Effector CD4-positive, alpha-beta T cell (primary cell): ENCODE measurements at places on chromosomes 1 and 21.

GRCh38 chr1:38141483-38141882 lies 94.9 kb upstream of the POU3F1 start:
- no peak for DNase-seq

GRCh38 chr1:31837451-31838158 lies 21.8 kb upstream of the SPOCD1 start:
- no peak for DNase-seq

- no peak for DNase-seq
Measured at GRCh38 chr21:44677881-44678280, 4.1 kb downstream of the KRTAP12-1 start.

GRCh38 chr1:172270605-172271004 lies 149.9 kb upstream of the C1orf105 start:
- DNase-seq, result no peak

DNA sequence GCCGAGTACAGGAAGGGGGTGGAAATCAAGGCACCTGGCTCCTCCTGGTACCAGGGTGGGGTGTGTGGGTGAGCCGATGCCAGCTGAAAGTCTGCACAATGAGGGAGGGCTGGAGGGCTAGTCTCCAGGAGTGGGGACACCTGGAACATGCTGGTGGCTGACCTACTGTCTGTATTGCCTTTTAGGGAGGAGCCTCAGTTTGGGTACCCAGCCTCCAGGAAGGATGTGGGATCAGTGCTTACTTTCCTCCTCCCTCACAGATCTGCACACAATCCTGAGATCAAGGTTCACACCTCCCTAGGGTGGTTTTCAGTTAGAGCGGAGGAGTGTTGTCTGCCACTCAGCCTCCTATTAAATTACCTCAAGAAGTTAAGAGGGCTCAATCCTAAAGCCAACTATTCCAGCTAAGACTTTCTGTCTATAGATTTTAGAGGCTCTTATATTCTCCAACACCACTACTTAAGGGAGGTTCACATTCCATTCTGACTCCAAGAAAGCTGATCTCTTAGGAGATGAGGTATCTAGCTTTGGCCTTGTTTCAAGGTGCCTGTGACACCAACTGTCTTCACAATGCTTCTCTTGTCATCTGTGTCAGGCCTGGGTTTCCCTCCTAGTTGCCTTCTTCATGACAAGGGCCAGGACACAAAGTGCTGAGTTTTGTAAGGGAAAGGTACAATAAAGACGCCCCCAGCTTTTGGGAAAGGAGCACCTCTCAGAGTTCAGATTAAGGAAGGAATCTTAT lies 15.7 kb downstream of the SSR2 start:
- no peak for DNase-seq

DNA sequence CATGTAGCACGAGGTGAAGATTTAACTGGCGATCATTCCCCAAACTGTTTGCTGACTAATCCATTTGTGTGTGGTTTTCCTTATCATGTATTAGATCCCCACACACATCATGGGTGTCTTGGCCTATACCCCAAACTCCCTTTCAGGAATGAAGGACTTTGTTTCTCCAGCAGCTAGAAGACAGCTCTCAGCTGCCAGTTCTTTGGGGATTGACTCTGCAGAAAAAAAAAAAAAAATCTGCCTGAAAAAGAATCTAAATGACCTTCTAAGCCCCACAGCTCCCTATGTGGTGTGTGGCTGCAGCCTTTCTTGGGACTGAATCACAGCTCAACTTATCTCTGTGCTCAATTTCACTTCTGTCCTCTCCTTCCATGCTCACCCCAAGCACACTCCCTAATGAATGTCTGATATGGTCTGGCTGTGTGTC lies 256.3 kb upstream of the DUSP10 start:
- DNase-seq, result no peak

DNA sequence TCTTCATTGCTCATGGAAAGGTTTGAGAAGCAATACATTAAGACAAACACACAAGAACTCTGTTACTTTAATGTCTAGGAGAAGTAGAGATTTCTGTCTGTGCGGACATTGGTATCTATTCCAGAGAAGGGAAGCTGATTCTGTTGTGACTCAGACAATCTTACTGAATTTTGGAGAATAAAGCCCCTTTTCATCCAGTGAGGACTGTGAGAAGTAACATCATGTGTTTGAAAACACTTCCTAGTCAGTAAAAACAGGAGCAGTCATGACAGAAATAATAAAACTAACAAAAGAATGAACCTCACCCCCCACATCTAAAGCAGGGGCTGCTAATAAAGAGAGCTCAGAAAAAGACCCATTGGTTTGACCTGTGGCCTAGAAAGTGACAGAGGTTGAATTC lies 46.6 kb downstream of the NEK7 start:
- no peak for DNase-seq

DNA sequence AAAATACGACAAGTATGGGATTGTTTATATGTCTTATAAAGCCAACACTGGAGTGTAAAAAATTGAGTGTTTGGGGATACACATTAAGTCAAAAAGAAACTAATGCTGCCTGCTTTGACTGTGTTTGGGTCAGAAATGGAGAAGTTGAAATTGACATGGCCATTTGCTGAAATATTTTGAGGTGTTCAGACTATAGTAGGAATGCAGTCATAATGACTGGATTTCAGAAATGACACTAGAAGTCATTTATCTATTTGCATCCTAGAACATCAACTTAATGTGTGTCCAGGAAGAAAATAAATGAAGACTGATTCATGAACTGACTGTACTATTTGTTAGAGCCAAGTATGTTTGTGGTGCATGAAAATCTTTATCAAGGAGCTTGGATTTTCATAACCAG lies 28.4 kb downstream of the RASAL2 start:
- no peak for DNase-seq

DNA sequence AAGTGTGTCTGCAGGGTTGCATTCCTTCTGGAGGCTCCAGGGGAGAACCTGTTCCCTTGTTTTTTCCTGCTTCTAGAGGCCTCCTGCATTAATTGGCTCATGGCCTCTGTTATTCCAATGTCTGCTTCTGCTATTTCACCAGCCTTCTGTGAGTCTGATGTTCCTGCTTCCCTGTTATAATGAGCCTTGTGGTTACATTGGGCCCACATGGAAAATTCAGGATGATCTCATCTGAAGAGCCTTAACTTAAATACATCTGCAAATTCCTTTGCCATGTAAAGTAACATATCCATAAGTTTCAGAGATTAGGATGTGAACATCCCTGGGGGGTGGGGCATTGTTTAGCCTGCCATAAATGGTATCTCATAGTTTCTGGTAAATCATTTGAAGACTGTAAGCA lies 181.1 kb downstream of the RWDD3 start:
- DNase-seq, result no peak

DNA sequence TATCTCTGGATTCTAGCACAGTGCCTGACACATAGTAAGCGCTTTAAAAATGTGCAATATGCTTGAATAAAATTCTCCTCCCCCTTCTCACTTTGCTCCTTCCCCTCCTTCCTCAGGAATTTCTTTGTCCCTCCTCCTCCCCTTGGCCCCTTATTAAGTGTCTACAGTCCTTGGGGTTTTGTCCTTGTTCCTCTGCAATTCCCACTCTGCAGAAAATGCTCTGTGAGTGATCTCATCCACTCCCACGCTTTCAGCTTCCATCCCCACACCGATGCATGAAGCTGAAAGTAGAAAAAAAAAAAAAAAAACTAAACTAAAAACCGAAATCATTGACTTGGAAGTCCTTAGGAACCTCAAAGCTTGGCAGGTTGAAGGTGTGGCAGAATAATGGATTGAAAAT lies 273.6 kb downstream of the RRAGC start:
- DNase-seq, result no peak

- no peak for DNase-seq
Measured at GRCh38 chr1:25731148-25731547, 68.8 kb upstream of the SELENON start.

GRCh38 chr1:36464605-36465393 lies 615 bp upstream of the MRPS15 start:
- no peak for DNase-seq

DNA sequence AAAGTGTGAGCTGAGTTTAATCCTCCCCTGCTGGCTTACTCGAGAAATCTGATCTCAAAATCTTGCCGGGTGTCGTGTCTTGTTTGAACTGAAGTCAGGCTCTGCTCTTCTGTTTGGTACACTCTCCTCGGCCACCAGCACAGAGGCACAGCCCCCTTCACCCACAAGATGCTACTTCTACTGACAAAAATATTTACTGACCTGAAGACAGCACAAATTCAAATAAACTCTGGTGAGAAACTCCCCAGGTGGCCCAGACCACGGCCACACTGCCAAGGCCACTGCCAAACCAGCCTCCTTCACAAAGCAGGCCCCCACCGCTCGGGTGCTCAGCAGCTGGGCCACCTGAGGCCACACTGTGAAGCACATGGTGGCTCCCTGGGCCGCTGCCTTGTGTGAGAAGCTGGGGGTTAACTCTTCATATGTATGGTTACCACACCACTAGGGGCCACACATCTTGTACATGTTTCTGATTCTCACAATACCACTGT lies 80.6 kb downstream of the TGFBR3 start:
- no peak for DNase-seq

DNA sequence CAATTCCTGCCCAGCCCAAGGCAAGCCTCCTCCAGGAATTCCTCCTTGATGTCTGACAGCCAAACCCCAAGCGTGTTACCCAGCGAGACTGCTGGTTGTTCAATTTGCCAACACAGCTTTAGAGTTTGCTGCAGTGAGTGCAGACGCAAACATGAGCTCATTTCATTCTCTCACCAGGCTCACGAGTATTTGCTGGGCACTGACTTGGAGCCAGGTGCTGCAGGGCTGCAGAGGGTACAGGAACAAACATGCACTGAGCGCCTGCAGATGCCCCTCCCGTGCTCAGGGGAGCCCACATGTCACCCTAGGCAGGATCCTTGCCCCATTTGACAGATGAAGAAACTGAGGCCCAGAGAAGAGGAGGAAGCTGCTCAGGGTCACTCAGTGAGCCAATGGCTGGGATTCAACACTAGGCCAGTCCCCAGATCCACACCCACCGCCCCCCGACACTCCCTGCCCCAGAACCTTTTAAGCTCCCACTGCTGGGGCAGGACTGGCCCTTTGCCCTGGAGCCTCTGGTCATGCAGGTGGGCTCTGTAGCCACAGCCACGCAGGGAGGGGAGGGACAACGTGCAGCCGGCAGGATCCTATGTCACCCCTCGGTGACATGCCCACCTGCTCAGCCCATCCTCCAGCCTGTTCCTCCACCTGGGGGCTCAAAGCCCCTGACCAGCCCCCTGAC lies 363.7 kb downstream of the MATN1 start:
- DNase-seq, result no peak

DNA sequence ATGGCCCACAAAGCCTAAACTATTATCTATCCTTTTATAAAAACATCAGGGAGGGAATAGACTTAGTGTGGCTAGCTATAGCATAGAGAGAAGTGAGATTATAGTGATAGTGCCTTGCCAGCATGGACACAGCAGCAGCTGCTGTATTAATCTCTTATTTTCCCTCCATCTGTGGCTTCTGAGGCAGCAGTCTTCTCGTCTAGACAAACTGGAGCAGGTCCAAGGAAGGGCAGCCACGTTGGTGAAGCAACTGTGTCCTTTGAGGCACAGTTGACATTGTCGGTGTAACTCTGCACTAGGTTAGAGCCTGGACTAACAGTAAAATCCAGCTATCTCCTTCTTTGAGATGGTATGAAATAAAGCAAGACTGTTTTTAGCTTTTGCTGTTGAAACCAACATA lies 131.3 kb downstream of the CACHD1 start:
- DNase-seq, result no peak

DNA sequence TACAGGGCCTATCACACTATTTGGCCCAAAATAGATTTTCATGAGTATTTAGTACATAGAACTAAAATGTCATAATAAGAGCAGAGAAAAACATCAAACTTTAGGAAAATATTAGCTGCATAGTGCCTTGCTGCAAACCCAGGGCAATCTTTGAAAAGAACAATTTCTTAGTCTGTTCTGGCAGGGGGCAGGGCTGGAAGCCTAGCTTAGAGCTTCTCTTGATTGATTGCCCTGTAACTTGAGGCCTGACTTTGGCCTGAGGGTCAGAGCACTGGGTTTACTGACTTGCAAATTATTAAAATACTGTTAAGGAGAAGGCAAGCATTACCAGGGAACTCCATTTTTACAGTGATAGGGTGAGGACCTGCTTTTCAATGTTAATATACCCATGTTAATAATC lies 115.8 kb upstream of the SPAG17 start:
- DNase-seq, result no peak

DNA sequence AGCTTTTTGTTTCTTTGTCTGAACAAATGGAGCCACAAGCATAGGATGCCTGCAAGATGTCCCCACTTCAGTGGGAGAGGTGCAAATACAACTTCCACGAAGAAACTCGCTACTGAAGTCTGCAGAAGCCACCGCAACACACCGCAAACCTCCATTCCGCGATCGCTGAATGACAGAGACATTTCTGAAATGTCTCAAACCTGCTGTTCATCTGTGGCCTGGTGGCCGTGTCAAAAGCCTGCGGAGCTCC lies 1.0 kb downstream of the TP53BP2 start:
- peak; percentile 30 for DNase-seq

DNA sequence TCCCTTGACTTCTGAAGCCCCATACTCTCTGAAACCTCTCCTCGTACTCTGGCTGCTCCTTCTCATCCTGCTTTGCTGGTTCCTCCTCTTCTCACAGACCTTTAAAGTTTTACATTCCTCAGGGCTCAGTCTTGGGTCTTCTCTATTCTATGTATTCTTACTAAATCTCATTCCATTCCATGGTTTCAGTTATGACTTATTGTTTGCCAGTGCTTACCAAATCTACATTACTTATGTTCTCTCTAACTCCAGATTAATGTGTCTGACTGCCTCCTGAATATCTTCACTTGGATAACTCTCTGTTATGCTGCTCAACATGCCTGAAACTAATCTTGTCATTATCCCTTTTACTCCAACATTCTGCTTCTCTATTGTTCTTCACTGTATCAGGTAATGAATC lies 5.4 kb upstream of the SLC35D1 start:
- DNase-seq, result no peak

GRCh38 chr1:147641695-147642592 lies 28.4 kb downstream of the ACP6 start:
- DNase-seq, result peak; percentile 52

- no peak for DNase-seq
Measured at GRCh38 chr1:178578541-178578940, 65.6 kb downstream of the TEX35 start.

- no peak for DNase-seq
Measured at GRCh38 chr21:28828021-28828420, 164.7 kb downstream of the LTN1 start.

DNA sequence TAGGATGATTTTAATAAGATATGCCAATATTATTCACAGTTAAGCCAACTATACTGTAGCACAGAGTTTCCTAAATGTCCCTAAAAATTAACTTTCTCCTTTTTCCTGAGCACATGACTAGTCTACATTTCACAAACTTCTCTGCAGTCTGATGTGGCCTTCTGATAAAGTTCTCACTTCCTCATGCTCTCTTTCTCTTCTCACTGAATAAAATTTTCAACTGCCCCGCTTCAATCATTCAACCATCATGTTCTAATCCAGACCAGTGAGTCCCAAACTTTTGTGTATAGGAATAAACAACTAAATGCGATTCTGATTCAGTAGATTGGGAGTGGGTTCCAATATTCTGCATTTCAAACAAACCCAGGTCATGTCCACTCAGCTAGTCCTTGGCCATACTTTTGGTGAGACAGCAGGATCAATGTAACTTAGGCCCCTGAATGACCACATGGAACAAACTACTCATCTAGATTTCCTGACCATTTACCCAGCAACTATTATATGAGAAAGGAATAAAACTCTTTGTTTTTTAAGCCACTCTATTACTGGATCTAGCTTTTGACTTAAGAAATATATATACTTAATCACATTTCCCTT lies 20.1 kb downstream of the TUT4 start:
- no peak for DNase-seq
